NCI-H1105 (cell line): ENCODE measurements at places on chromosomes 13 and 19.

DNA sequence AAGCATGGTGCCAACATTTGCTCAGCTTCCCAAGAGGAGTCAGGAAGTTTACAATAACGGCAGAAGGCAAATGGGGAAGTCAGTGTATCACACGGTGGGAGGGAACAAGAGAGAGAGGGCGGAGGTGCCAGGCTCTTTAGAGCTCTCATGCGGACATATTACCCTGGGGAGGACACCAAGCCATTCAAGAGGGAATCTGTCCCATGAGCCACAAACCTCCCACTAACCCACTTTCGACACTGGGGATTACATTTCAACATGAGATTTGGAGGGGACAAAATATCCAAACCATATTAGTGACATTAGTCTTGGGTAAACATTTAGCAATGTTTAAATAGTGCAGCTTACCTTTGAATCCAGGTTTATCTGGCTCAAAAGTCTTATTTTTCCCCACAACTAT is 69.9 kb downstream of the SLAIN1 start:
- no peak for DNase-seq

DNA sequence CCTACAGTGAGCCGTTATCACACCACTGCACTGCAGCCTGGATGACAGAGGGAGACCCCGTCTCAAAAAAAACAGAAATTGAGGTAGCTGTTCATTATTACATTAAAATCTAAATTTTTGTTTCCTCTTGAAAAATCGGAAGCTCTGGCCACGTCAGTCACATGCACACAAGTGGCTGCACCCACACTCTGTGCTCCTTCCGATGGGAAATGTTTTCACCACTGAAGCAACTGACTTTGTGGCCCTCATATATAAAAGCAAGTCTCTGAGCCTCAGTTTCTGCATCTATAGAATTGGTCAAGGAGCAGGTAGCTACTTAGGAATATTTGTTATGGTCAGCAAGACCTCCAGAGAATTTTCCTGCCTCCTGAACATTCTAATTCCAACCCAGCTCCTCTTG is 4.5 kb downstream of the LRRC25 start:
- DNase-seq = no peak

- DNase-seq = peak; percentile 70
Observed at GRCh38 chr13:36432106-36432544, at the start of gene CCNA1. TSS of gene CCNA1 (plus strand) at chr13:36432495. CDS start at chr13:36433057, 562 bp downstream.

DNA sequence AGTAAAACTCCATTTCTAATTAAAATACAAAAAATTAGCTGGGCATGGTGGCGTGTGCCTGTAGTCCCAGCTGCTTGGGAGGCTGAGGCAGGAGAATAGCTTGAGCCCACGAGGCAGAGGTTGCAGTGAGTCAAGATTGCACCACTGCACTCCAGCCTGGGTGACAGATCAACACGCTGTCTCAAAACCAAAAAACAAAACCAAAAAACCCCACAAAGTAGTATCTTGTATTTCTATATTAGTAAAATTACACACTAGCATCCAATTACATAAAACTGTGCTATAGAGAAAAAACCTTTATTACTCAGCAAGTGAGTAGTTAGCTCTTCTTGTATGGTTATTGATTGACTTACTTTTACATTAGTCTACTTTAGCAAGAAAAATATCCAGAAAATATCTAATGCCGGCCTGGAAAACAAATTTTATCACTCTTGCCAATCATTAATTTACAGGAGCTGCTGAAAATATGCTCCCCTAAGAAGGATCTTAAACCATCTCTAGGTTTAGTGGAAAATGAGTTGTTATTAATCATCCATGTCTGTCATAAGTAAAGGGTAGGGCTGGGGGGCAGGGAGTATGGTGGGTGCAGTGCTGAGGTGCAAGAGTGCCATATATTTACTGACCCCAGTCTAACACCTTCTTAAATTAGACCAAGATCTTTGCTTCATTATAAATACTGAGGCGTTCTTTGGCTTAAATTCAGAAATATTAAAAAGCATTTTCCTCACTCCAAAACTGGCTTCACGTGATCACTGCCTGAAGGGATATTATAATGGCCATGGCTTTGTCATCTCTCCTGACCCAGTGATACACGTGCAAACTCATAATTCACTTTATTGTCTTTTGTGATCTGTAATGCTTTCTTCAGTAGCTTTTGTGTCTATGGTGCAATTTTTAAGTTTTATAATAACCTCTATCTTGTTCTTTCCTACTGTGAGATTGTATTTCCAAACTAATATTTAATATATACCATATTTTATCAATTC is 44.1 kb downstream of the UBL3 start:
- DNase-seq = no peak

- no peak for DNase-seq
Observed at GRCh38 chr13:84479656-84480055, 597.4 kb upstream of the SLITRK1 start.

- DNase-seq = no peak
Observed at GRCh38 chr19:29487432-29487831, 38.4 kb upstream of the VSTM2B start.

DNA sequence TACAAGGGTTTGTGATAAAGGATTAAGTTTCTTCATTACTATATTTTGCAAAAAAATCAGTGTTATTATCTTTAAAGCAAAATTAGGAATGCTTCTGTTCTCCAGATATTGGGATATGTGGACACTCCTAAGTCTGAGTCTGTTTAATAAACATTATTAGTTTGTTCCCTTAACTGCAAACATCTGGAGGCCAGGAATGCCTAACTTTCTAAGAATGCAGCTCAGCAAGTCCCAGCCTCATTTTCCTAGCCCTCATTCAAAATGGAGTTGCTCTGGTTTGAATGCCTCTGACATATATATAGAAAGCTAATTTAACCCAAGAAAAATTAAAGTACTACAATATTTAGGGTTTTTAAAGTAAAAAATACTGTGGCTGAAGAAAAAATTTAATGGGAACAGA is 33.6 kb upstream of the EDNRB start:
- no peak for DNase-seq

- no peak for DNase-seq
Observed at GRCh38 chr13:21759463-21759862, 88.6 kb downstream of the FGF9 start.

DNA sequence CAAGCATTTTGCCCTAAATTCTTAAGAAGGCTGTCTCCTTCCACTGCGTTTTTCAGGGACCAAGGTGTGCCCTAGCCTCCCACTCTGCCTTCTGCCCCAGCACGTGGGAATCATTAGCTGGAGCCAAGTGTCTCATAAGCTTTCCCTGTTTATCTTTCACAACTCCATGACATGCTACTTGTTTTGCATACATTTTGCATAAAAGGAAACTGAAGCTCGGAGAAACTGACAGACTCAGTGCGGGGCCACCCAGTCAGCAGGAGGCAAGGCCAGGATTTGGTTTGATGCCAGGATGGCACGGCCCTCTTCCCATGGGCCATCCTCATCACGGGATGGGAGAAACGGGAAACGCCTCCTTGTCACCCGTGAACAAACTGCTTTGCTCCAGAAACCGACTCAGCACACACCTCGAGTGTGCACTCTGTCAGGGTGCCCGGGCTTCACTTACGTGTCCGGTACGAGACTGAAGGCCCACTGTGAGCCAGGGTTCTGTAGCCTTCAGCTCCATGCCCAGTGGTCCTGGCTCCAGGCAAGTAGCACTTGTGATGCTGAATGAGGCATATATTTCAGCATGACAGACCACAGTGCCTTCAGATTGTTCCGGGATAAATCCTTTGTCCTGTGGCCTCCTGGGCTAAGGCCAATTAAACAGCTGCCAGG is 9.6 kb downstream of the CEBPA start:
- DNase-seq = no peak

- DNase-seq = peak; percentile 97
Observed at GRCh38 chr19:38647368-38647965, at the start of gene ACTN4. TSS of gene ACTN4 (plus strand) at chr19:38647649. CDS start at chr19:38647746, 97 bp downstream.

- no peak for DNase-seq
Observed at GRCh38 chr19:497491-497868, 1.2 kb downstream of the MADCAM1 start.

DNA sequence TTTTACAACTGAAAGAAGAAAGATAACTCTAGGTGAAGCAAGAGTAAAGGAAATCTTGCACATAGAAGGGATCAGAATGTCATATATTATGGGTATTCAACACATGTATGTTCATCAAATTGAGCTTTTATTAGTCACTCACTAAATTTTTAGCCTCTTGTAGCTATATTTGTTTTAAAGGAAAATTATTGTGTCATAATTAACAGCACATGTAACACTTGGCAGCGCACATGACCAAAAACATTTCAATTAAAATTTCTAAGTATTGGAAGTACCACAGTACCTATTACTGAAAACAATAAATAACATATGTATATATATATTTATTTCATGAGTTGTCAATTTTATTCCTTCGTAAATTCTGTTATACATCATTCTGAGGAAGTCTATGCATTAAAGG is 2800.4 kb downstream of the PCDH9 start:
- no peak for DNase-seq

GRCh38 chr19:11174336-11174735 is 18.8 kb upstream of the SPC24 start:
- no peak for DNase-seq

DNA sequence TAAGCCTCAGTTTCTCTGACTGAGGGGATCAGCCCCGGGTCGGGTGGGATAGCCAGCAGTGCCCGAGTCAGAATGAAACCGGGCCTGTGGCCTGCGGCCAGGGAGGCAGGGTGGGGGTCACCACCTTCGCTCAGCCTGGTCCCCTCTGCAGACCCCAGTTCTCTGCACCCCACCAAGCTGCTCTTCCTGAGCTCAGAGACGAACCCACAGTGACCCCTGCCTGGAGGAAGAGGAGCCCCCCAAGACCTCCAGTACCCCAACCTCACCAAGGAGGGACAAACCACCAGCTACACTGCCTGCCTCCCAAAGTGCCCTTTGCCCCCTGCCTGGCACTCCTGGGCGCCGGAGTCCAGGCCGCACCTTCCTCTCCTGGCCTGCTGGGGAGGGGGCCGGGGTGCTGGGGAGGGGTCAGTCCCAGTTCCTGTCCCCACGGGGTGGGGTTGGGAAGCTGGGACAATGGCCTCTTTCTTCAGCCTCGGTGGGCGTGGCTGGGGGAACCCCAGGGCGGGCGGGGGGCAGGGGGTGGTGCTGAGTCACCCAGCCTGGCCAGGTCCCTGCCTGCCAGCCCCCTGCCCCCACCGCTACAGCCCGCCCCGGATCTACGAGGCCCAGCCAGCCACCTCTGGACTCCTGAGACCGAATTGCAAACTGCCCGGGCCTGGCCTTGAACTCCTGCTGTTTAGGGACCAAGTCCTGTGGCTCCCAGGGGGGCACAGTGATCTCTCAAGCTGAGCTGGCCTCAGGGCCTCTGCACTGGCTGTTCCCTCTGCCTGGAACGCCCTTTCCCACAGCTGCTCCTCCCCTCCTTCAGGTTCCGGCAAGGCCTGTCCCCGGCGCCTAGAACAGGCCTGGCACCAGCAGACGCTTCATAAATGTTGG is 14.3 kb downstream of the ZBTB7A start:
- no peak for DNase-seq

DNA sequence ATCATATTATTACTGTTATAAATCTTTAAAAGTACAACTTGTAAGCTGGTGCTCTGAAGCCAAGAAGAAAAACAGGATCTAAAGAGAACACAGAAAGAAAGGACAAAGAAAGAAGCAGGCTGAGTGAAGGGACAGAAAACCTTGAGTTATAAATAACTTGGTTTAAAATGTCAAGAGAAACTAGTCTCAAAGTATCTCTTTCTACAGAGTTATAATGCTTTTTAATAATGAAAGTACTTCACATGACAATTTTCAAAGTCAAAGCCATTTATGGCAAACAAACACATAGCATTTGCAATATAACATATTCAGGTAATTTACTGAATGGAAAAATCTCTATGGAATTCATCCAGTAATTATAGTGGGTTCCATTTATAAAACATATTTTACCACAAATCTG is 33.4 kb downstream of the CAB39L start:
- no peak for DNase-seq

DNA sequence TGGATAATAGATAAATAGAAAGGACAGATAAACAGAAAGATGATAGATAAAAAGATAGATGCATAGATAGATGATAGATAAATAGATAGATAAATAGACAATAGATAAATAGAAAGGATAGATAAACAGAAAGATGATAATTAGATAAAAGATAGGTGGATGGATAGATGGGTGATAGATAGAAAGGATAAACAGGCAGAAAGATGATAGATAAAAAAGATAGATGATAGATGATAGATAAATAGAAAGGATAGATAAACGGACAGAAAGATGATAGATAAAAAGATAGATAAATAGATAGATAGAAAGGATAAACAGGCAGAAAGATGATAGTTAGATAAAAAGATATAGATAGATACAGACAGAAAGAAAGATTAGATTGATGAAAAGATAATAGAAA is 92.3 kb upstream of the UQCRFS1 start:
- no peak for DNase-seq

DNA sequence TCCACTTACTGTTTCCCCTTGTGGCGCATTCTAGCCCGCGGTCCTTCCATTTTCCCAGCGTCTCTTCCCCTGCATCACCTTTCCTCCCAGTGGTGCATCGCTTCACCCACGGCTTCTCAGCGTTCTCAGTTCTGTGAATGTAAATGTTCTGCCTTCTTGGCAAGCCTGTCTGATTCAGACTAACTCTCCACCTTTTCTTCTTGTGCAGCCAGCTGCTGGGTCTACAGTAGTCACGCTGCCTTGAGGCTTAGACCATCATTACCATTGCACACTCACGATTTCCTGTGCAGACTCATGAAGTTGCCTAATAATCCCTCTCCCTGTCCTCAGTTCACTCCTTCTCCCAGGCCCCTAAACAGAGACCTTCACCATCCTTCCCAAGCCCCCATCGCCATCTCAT is 75.0 kb downstream of the DHRS12 start:
- no peak for DNase-seq

- DNase-seq = no peak
Observed at GRCh38 chr19:31148671-31149070, 200.6 kb downstream of the TSHZ3 start.

DNA sequence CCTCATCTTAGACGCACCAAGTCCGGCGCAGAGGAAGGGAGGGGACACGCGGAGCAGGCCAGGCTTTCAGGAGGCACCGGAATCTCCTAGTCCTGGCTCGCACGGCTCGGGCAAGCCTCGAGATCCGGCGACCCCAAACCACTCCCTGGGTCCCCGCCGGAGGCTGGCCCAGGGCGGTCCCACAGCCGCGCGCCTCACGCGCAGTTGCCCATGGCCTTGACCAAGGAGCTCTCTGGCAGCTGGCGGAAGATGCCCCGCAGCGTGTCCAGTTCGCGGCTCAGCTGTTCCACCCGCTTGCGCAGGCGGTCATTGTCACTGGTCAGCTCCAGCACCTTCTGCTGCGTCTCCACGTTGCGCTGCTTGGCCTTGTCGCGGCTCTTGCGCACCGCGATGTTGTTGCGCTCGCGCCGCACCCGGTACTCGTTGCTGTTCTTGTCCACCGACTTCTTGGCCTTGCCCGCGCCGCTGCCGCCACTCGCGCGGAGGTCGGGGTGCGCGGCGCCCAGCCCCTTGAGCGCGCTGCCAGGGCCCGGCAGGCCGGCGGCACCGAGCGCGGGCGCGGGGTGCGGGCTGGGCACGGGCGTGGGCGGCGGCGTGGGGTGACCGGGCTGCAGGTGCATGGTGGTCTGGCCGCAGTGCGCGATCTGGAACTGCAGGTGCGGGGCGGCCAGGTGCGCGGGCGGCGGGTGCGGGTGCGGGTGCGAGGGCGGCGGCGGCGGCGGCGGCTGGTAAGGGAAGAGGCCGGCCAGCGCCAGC is 1.0 kb downstream of the CEBPA start:
- no peak for DNase-seq
